ENCODE measurements at places on chromosomes 11 and 22.
A peak's percentile ranks its signal among the peaks of the same experiment; 100 is the strongest.

GRCh38 chr11:63019506-63019905, 3.9 kb upstream of the SLC22A8 start:
- no peak for DNase-seq

- DNase-seq: no peak
These were observed 164.6 kb downstream of the ETS1 start for GRCh38 chr11:128422576-128423370.

GRCh38 chr11:13343067-13343466, 65.5 kb downstream of the BMAL1 start:
- no peak for DNase-seq

DNA sequence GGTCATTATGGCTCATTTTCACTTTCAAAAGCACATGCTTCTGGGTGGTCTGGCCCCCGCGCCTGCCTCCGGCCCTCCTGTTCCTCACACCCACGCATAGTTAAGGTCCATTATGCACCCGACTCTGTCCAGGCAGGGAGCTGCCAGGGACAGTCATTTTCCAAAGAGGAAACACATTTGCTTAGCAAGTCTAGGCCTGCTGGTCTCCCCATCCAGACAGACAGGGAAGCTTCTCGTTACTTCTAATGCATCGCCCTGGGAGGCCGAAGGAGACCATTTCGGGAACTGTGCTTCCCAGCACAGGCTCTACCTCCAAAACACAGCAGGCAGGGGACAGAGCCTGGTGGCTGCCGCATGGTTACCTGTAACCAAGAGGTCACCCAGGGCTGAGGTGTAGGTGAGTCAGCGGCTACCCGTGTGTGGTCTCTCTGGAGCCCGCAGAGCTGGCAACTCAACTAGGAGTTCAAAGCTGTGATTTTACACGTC, 87.1 kb upstream of the SHANK2 start:
- no peak for DNase-seq

GRCh38 chr11:62139526-62140303, 15.9 kb downstream of the INCENP start:
- no peak for DNase-seq

DNA sequence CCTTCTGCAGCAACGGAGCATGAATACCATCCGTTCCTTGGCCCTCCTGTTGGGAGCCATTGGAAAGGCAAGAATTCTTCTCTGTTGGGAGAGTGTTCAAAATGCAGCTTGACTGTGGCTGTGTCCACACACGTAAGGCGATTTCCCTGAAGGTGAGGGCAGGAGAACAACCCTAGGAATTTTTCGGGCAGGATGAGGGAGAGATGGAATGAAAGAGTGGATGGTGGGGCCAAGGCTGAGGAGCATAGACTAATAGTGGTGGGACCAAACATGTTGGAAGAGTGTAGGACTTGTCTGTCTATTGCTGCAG, 924.9 kb downstream of the TBC1D22A start:
- no peak for DNase-seq

DNA sequence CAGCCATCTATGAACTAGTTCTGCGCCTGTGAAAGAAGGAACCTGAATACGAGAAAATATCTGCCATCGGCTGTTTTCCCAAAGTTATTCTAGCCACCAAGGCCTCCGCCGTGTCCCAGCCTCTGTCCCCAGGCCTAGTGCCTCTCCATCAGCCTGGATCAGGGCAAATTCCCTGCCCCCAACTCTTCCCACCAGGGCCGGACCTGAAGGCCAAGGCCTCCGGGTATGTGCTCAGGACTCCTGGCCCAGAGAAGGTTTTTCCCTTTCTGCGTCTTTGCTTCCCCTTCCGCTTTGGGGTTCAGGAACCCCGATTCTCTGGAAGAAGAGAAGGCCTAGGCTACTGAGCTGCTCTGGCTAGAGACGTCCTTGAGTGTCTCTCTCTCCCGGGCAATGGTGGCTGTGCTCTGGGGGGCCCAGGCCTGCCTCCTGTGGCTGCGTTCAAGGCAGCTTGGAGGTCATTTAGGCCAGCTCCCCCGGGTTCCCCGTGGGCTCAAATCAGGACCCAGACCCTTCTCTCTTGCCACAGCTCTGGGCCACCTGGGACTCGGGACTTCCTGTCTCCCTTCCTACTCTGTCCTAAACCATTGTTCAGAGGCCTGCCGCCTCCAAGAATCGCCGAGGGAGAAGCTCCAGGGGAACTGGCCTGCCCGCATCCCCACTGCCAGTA, 1.6 kb downstream of the ALX4 start:
- DNase-seq: no peak

DNA sequence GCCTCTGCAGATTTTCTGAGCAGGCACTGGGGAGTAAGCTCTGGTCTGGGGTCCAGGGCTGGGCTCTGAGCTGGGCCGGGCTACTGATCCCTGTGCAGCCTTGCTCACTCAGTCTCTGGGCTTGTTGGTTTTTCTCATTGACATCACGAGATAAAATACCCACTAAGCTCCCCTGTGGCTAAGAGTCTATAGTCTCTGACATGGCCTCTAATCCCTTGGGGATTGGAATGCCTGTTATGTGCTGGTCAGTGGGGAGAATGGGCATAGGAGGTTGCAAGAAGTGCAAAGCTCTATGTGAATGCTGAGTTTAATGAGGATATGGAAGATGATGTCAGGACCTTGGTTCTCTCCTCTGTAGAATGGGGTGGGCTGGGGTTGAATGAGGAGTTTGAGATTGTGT, 23.3 kb downstream of the ELF5 start:
- DNase-seq: no peak

DNA sequence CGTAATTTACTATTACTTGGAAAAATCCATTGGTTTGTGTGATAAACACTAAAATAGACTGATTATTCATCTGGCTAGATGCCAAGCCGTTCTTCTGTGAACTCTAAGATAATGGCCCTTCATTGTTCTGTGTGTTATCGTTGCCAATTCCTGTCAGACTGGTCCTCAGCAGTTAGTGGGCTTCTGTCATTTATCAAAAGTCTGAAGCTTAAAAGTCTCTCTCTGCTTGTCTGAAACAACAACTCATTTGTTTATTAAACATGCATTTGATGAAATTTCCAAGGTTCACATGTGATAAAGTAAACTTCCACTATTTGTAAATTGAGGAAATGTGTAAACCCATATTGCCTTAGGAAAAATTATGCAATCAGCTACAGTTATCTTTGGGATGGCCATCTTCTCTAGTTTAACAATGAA, 21.1 kb upstream of the RDX start:
- no peak for DNase-seq

DNA sequence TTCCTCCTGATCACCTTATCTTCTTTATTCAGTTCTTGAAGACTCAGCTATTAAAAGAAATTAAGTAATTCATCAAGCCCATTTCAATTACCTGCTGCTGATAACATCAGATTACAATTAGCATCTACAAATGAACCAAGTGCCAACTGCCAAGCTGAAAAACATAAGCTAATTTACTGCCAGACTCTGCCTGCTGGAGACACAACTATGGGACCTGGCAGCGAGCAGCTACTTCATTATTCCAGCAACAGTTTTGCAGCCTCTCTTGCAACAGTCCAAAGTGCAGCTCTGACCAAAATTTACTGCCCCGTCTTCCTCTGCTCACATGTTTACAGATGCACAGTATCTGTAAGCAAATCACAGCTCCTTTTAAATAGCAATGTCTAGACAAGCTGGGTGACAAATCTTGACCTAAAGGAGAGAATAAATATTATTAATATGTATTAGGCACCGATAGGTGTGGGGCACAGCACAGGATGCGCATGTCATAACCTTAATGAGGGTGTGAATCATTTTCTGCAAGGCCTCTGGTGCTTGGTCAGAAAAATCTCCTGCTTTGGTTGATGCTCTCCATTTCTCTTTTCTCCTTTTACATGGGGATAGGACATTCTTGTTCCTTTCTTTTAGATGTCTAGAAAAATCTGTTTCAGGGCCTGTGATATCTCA, 232.2 kb upstream of the PITPNB start:
- no peak for DNase-seq

GRCh38 chr11:73152861-73153483, 10.9 kb upstream of the FCHSD2 start:
- DNase-seq: no peak

GRCh38 chr11:116792869-116793771, 1.4 kb upstream of the APOA5 start:
- DNase-seq: no peak

- DNase-seq: peak; percentile 84
These were observed 5.1 kb upstream of the CDKN1C start for GRCh38 chr11:2890466-2891294.

DNA sequence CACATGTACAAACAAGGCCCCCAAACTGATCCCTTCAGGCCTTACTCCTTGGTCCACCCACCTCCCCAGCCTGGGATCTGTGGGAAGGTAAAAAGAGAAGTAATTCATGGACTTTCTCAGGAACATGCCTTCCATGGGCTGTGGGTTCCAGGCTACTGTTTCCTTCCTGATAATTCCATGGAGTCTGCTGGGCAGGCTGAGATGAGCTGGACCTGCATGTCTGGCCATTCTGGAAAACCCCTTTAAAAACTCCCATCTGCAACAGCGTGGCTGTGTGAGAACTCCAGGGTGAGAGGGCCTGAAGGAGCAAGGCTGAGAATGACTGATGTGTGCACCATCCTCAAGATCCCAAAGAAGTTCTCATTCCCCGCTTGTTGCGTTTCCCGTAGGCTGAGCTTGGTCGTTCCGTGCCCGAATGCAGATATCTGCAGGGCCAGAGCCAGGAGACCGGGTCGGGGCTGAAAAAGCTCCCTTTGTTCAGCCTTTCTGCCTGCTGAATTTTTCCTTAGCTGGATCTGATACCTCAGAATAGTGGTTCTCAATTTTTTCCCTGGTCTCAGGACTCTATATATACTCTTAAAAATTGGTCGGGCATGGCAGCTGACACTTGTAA, 72.9 kb downstream of the NAT10 start:
- no peak for DNase-seq

DNA sequence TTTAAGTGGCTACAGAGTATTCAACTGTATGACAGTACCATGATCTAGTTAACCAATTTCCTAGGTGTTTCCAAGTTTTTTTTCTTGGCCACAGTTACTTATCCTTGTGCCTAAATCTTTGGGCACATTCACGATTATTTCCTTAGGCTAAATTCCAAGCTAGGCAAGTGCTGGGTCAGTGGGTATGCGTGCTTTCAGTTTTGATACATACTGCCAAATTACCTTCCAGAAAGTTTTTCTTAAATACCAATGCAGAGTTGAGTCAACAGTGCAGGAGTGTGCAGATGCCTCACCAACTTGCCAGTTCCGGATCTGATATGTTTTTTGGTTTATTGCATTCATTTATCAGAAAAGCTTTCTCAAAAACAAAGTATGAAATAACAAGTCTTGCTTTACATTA, 67.9 kb upstream of the OR4B1 start:
- no peak for DNase-seq

DNA sequence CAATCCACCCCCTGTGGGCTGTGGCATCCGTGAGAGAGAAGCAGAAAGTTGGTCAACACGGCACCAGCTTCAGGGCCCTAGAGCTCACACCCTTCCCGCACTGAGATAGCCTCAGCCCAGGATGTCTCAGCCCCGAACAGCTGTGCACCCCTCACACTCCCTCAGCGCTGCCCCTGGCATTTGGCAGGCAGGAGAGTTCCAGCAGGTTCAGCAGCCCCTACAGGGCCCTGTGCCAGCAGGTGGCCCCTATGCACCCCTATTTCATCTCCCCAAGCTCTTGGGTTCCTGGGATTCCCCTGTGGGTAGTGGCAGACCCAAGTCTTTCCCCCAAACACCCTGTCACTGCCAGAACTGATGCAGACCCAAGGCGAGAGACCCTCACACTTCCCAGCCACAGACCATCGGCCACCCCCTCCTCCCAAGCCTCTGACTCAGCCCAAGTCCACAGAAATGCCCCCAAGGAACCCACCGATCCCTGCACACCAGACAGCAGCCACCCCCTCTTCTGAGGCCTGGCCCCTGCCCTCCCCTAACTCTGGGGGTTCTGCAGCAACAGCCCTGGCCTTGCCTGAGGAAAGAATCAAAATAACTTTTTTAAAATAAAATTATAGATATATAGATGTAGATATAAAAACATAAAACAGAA, 183.6 kb downstream of the IGLL1 start:
- DNase-seq: no peak

DNA sequence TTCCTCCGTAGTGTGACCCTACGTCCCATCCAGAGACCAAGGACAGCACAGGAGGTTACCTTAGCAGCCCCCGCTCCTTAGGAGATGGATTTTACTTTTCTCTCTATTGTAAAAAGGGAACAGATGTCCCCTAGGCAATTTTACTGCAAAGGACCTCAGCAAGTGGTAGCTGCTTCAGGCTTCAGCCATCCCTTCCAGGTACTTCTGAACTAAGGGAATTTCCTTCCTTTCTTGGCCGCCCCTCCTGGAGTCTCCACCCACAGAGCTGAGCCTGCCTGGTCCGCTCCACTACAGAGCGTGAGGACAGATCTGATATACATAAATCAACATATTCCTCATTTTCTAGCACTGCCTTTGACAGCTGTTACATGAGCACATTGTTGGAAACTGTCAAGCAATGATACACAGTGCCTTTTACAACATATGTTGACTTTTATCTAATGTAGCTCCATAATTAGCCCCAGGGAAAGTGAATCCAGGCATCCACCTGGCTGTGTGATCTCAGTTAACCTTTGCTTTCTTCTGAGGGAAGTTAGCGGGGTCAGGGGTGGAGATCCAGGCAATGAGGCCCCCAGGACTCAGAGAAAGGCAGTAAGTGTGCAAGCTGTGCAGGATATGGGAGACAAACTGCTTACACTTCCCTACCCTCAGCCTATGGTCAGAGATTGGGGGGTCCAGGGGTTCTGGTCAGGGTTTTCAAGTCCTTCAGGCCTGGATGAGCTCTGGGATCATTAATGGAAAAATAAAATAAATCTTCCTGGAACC, 51.9 kb downstream of the SPATA19 start:
- DNase-seq: no peak

DNA sequence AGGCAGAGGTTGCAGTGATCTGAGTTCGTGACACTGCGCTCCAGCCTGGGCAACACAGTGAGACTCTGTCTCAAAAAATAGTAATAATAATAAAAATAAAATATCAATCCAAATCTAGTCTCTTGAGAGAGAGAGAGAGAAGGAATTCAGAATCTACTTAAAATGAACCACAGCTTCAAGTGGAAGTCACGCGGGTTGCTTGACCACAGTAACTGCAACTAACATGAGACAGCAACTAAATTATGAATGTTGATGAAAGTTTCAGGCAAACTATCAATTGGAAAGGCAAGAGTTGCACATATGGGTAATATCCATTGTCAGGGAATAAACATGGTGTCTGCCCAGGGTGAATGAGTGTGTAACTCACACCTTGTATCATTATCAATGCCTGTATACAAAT, 12.5 kb downstream of the POU2AF2 start:
- no peak for DNase-seq

All from RWPE2 (cell line).